ENCODE measurements at places on chromosomes 12 and 14.

DNA sequence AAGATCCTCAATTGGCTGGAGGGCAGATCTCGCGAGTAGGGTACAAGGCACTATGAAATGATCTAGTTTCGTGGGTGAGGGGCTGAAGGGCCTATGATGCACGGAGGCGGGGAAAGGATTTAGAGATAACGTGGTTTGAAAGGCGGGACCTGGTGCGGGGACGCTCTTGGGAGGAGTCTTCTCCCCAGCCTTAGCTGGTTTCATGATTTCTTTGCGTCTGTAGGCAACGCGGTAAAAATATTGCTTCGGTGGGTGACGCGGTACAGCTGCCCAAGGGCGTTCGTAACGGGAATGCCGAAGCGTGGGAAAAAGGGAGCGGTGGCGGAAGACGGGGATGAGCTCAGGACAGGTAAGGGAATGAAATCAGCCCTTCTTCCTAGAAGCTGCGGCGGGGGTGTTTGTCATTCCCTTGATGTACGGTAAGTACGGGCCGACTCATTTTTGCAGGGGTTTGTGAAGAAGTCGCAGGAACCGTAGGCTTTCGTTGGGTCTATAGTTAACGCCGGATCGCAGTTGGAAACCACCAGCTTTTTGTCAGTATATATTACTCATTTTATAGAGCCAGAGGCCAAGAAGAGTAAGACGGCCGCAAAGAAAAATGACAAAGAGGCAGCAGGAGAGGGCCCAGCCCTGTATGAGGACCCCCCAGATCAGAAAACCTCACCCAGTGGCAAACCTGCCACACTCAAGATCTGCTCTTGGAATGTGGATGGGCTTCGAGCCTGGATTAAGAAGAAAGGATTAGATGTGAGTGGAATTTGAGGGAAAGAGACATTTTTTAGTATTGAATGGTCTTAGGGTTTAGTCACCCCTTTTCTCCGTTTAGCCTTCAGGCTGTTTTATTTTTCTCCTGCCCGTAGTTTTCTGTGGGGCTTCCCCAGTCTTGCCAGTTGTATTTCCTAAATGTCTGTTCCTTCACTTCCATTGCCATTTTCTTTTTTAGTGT is 602 bp downstream of the APEX1 start:
- DNase-seq: no peak

DNA sequence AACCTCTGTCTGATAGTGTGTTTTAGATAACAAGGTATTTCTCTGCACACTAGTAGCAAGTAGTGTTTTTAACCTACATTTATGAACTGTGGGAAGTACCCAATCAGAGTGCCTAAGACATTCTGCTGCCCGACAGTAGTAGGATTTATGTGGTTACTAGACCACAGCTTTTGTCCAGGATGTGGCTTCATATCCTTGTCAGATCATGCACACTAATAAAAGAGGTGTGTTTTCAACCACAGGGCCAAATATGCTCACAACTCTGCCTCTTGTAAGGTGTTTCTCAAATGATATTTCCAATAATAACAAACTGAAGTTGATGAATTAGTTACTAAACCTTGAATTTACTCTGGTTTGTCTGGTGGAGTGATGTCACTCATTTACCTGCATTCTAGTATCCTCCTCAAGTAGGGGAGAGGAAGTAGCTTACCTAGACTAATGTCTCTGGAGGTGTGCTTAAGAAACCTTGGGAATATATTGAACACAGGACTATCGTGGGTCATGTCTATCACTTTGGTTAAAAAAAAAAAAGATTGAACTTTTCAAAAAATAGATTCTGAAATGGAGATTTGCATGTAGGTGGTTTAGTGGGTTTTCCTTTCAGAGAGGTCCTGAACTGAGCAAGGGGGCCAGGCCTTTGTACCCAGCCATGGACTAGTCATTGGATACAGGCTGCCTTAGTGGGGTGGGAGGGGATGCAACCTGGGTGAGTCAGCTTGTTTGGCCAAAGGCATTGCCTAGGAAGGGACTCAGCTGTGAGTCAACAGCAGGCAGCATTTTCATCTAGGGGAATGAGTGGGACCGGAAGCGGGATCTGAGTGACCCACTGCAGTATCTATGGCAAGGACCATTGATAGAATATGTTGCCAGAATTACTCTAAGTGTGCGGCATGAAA is 14.1 kb downstream of the FBXW8 start:
- DNase-seq: peak; percentile 62

DNA sequence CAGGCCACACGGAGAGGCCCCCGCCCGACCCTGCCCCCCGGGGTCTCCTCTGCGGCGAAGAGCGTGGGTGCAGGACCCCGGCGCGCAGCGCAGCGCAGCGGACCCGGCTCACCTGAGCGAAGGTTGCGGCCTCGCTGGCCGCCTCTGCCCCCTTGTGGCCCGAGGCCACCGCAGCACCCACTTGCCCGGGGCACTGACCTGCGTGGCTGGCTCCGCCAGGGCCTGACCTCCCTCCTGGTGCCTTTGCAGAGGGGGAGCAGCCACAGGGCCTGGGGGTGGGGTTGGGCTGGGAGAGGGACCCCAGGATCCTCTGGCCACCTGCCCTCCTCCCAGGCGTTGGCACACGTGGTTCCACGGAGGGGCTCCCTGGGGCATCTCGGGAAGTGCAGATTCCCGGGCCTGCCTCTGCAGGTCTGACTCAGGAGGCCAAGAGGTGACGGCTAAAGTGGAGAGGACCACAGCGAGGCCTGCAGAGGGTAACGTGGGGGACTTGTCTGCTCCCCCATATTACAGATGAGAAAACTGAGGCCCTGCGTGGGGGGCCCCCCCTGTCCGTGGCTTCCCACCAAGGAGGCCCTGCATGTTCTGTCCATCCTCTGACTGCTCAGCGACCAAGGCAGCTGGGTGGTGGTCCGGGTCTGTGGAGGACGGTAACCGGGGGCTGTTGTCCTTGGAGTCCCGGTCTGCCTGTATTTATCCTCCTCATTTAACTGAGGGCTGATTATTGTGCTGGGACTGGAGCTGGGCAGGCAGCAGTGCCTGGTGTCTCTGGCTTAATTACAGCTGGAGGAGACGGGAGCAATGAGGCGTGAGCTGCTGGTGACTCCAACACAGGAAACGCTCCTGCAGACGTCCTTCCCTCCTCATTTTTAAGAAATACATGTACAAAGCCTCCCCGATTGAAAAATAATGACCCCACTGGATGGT is 67.9 kb upstream of the BEGAIN start:
- DNase-seq: no peak

DNA sequence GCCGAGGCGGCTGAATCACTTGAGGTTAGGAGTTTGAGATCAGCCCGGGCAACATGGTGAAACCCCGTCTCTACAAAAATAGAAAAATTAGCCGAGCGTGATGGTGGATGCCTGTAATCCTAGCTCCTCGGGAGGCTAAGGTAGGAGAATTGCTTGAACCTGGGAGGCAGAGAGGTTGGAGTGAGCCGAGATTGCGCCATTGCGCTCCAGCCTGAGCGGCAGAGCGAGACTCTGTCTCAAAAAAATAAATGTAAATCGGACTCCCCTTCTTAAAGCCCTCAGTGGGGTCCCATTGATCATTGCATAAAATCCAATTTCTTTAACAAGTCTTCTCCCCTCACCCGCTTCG is 908 bp downstream of the TDP1 start:
- DNase-seq: no peak

- DNase-seq: no peak
Measured at GRCh38 chr12:120787889-120788288, 62.3 kb downstream of the ACADS start.

DNA sequence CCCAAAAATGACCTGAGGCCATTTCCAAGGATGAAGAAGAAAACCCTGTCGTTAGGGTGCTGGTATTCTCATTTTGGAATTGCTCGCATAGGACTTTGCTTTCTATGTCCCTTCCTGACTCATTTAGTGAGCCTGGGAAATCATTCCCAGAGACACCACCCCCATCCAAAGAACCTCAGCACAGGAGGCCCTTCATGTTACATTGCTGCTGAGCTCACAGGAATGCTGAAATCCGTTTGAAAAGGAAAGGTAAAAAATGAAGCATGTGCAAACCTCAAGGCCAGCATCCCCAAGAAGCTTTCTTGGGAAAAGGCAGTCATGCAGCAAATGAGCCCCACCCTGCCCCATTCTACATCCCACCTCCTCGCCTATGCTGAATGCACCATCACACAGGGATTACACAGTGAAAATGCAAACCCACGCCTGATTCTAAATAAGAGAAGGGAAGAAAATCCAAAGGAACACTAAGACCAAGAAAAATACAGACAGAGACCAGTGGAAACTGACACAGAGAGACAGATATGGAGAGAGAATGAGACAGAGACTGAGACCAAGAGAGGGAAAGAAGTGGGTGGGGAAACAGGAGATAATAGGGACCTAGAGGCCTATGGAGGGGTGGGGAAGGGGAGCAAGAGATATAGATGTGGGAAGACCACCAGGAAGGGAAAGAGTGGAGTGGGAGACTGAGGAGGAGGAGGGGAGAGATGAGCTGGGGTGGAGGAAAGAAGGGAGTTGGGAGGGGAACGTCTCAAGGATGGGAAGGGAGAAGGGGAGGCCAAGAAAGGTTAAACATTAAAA is 33.5 kb downstream of the NIN start:
- no peak for DNase-seq

GRCh38 chr12:47636908-47637780 is 68.7 kb downstream of the RPAP3 start:
- DNase-seq: no peak

DNA sequence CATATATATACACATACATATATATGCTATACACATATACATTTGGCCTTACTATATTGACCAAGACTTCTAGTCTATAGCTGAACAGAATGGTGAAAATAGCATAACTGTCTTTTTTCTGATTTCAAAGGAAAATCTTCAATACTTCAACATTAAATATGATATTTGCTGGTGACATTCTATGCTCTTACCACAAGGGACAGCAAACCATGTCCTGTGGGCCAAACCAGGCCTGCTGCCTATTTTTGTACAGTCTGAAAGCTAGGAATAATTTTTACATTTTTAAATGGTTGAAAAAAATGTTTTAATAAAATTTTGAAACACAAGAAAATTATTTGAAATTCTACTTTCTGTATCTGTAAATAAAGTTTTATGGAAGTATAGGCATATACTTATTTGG is 63.6 kb downstream of the EML5 start:
- no peak for DNase-seq

DNA sequence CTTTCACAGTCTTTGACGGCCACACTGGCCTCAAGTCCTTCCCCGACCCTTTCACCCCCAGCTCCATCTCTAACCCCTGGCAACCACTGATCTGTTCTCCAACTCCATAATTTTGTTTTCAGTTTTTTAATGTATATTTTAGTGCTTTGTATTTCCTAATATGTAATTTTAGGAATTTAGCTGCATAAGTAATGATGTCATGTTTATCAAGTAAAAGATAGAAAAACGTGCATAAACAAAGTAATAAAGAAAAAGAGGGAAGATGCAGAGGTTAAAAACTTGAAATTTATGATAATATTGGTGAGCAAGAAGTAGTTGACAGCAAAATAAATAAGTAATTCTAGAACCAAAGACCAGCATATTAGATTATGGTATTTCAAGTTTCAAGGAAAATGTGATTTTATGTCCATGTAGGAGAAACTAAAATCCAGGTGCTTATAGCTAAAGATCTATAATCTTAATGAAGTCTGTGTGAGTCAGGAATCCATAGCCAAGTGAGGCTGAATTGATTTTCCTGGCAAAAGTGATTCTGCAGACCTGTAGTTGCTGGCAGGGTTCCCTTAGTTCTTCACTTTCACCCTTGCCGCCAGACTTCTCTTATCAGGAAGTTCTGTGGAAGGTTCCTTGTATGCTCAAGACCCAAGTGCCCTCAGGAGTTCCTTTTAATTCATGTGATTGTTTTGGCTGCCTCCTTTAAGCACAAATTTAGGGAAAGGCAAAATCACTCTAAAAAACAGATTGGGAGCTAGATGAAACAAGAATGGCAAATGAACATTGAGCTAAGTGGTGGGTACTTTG is 24.4 kb downstream of the FBXW8 start:
- no peak for DNase-seq
